ENCODE measurements at places on chromosomes 1 and 21.

GRCh38 chr21:36858320-36858957 is 108.0 kb downstream of the HLCS start:
- DNase-seq: no peak
- no peak overlapping the region for H3K4me3 ChIP-seq
- H3K27me3 ChIP-seq: no peaks in the 10 kb centered on the region
- H3K27ac ChIP-seq: no peak overlapping the region

DNA sequence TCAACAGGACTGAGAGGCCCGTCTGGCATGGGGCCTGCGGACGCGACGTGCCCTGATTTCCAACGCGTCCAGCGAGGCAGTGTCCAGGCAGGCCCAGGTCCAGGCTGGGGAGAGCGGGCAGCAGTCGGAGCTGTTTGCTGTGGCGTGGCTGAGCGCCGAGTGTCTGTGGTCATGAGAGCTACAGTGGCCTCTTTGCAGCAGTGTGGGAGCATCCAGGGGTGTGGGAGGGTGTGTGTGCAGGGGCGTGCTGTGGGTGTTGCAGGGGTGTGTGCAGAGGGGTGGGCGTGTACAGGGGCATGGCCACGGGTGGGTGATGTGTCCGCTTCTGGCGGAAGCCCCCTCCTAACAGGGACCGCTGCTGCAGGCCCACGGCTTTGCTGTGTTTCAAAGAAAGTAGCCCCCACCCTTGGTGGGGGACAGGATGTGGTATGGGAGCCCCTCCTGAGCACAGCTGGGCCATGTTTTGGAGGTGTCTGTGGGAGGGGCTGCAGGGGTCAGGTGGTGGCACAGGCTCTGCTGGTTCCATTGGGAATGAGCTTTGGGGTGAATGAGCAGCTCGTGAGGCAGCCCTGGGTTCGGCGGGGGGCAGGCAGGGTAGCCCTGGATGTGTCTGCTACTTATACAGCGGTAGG is 17.7 kb downstream of the PLCH2 start:
- peaks cover 11% of the 10 kb centered on the region for H3K4me1 ChIP-seq
- peaks cover 5% of the 10 kb centered on the region for H3K36me3 ChIP-seq
- H3K27ac ChIP-seq: no peak overlapping the region
- no peaks in the 10 kb centered on the region for H3K27me3 ChIP-seq
- no peak overlapping the region for H3K4me3 ChIP-seq

GRCh38 chr1:204659056-204659455 is 26.5 kb downstream of the LRRN2 start:
- no peak for DNase-seq
- H3K4me1 ChIP-seq: no peaks in the 10 kb centered on the region
- no peak overlapping the region for H3K27ac ChIP-seq
- no peaks in the 10 kb centered on the region for H3K36me3 ChIP-seq
- H3K4me3 ChIP-seq: no peak overlapping the region

GRCh38 chr21:14675774-14676530 is 129.8 kb upstream of the SAMSN1 start:
- H3K4me1 ChIP-seq: peaks cover 28% of the 10 kb centered on the region
- peak; percentile 68 for DNase-seq
- H3K27ac ChIP-seq: peak overlapping the region; percentile 68
- no peaks in the 10 kb centered on the region for H3K36me3 ChIP-seq
- H3K27me3 ChIP-seq: no peaks in the 10 kb centered on the region

DNA sequence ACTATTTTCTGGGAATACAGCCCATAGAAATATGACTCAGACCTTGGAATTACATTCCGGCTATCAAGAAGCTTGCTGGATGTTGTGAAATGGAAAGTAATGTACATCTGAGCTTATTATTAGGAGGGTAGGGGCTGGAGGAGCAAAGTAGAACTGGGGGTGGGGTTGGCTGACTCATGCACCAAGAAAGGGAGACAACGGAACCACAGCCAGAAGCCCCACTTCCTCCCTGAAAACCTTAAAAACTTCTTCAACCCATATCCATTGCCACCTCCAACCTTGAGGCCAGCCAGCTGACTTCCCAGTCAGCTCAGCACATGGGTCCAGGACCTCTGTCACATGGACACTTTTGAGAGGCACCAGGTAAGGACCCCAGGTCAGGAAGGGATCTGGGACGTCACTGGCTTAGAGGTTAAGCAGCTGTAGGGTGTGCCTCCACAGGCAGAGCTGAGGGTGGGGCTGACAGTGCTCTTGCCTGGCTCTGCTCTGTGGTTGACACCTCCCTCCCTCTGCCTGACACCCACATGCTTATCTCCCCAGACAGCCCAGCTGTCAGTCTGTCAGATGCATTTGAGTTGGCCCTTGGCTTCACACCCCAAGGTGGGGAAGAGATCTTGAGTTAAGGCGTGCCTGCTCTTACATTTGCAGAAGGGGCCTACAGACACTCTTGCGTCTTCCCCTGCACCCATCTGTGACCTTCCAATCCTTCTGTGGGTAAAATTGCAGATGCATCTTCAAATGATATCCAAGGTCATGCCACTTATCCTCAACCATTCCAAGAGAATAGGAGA is 5.7 kb upstream of the ZNF683 start:
- H3K27me3 ChIP-seq: no peaks in the 10 kb centered on the region
- peak overlapping the region; percentile 56 for H3K27ac ChIP-seq
- no peaks in the 10 kb centered on the region for H3K36me3 ChIP-seq

- H3K4me3 ChIP-seq: no peak overlapping the region
- H3K36me3 ChIP-seq: no peaks in the 10 kb centered on the region
- H3K27ac ChIP-seq: no peak overlapping the region
- H3K4me1 ChIP-seq: no peaks in the 10 kb centered on the region
- no peak for DNase-seq
Measured at GRCh38 chr1:152182944-152183361, 23.9 kb upstream of the RPTN start.

DNA sequence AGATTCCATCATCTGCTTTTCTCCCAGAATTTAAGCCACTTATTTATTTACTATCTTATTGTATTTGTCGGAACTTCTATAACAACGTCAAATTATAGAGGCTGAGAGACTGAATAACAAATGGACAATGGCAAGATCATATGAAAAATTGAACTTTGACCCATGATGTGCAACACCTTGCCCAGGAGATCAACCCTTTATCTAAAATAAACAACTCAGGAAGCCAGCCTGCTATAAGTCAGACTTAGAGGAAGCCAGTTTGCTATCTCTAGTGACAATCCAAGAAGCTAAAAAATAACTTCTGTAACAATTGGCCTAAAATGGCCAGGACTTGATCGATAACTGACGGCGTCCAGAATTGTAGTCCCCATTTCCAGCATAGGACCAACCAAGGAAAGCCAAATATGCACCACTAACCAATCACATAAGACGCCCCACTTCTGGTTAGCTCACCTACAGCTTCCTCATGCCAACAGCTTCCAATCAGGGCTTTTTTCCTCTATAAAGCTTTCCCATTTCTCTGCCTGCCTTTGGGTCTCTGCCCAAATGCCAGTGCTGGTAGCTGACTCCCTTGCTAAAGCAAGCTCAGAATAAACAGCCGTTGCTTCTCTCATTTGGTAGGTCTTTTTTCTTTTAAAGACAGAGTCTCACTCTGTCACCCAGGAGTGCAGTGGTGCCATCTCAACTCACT is 28.5 kb downstream of the ANP32E start:
- no peaks in the 10 kb centered on the region for H3K36me3 ChIP-seq
- no peak overlapping the region for H3K27ac ChIP-seq
- no peak for DNase-seq
- H3K4me1 ChIP-seq: no peaks in the 10 kb centered on the region
- no peaks in the 10 kb centered on the region for H3K27me3 ChIP-seq

DNA sequence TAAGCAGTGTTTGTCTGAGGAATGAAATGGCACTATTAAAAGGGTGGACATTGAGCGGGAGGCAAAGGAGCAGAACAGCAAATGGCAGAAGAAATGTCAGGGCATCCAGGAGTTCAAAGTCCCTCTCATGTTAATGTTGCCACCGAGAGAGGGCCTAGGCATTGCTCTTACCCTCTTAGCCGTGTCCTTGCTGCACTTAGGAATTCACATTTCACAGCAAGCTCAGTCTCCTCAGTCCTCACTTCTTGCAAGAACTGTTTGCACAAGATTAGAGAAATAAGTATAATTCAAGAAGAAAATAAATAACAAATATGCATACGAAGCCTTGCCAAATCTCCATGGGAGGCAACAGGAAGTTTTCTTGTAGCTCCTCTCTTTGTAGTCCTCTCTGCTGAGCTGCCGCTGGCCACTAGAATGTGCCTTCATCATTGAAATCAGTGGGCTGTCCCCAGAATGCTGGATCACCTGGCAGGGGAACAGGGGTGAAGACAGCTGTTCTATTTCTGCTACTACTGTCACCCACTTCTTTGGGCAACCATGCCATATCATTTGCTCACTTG is 205.8 kb downstream of the ZNF326 start:
- H3K4me3 ChIP-seq: no peak overlapping the region
- no peaks in the 10 kb centered on the region for H3K27me3 ChIP-seq
- H3K36me3 ChIP-seq: no peaks in the 10 kb centered on the region
- no peaks in the 10 kb centered on the region for H3K4me1 ChIP-seq
- no peak overlapping the region for H3K27ac ChIP-seq

DNA sequence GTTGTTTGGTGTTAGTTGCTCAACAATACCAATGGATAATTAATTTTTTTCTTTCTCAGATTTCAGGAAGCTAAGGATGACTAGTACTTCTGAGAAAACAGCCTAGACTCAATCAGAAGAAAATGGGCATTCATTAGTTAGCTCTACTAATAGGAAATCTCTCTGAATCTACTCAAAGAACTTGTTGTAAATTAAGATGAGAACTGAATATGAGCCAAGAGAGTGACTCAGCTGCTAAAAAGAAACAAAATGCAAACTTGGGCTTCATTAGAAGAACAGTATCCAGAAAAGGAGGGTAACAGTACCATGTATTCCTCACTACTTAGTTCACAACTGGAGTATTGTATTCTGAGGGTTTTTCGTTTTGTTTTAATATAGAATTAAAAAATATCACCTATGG is 12.5 kb downstream of the FOXJ3 start:
- H3K27me3 ChIP-seq: no peaks in the 10 kb centered on the region
- DNase-seq: no peak
- peaks cover 26% of the 10 kb centered on the region for H3K4me1 ChIP-seq
- no peaks in the 10 kb centered on the region for H3K36me3 ChIP-seq
- H3K4me3 ChIP-seq: no peak overlapping the region

DNA sequence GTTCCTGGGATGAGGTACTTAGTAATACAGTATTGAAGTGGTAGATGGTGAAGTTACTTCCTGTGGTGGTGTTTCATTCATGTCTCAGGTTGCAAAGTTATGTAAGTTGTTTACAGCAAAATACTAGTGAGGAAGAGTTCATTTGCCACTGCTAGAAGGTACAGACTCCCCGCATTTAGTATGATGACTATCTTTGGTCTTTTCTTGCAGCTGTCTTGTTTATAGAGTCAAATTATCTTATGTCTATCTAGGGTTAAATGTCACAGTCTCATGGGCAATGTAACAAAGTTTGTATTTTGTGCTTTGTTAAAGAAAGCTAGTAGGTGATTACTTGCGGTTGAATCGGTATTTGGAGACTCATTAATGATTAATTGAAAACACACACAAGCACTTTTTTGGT is 50.2 kb downstream of the LRRC8D start:
- H3K4me3 ChIP-seq: no peak overlapping the region
- no peak overlapping the region for H3K27ac ChIP-seq
- peaks cover 6% of the 10 kb centered on the region for H3K36me3 ChIP-seq
- H3K4me1 ChIP-seq: peaks cover 5% of the 10 kb centered on the region
- H3K27me3 ChIP-seq: no peaks in the 10 kb centered on the region

DNA sequence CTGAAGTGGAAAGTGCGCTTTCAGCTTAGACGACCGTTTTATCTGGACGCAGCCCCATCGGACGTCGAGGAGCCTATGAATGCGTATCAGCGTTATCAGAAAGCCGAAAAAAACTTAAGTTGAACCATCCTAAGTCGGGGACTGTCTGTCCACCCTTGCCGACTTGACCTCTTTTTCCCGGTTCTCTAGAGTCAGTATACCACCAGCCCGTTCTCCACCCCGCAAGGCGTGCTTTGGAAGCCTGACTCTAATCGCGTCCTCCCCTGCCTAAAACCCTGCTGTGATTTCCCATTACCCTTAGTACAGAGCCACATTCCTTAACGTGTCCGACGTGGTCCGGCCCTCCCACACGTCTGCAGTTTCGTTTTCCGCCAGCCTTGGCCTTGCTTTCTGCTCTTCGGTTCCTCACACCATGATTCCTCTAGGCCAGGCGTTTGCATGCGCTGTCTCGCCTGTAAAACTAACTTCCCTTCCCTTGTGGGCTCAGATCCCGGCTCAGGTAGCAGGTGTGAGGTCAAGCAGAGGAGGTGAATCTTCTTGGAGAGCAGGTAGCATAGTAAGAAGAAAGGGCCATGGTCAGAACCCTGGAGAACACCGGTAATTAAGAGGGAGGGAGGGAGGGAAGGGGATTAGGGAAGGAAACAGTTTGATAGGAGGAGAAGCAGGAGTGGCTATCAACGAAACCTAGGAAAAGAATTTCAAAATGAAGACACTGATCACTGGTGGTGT is 865 bp downstream of the ADPRS start:
- H3K4me3 ChIP-seq: peak overlapping the region; percentile 47
- H3K4me1 ChIP-seq: peaks cover 16% of the 10 kb centered on the region
- peaks cover 3% of the 10 kb centered on the region for H3K27me3 ChIP-seq
- DNase-seq: no peak

GRCh38 chr1:110495926-110496600 is 22.9 kb downstream of the KCNA10 start:
- no peaks in the 10 kb centered on the region for H3K4me1 ChIP-seq
- no peaks in the 10 kb centered on the region for H3K36me3 ChIP-seq
- no peak overlapping the region for H3K27ac ChIP-seq
- no peak overlapping the region for H3K4me3 ChIP-seq
- peak; percentile 73 for DNase-seq
- H3K27me3 ChIP-seq: no peaks in the 10 kb centered on the region

DNA sequence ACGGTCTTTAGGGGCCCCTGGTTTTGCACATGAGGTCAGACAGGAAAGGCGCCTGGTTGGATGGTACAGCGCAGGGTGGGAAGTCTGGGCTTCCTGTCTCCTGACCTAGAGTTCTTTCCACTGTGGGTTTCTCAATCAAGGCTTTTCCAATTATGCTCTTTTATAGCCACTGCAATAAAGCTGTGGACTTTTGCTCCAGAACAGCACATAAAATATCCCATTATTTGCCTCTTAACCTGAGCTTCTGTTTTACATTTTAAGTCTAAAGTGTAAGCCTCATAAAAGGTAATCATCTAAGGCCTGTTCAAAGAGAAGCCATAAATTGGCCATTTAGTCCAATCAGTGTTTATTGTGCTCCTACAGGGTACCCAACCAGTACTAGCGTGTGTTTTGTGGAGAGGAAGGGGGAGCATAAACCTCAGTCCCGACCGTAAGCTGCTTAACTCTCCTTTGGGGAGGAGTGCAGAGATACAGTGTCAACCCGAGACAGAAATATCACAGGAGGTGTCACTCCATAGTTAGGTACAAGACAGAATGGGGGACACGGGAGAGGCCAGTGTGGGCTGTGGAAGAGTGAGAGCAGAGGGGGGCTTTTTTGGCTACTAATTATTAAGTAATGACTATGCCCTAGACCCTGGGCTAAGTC is 270.0 kb downstream of the TRABD2B start:
- peaks cover 3% of the 10 kb centered on the region for H3K27me3 ChIP-seq
- H3K27ac ChIP-seq: no peak overlapping the region
- no peak overlapping the region for H3K4me3 ChIP-seq

- no peak overlapping the region for H3K4me3 ChIP-seq
- DNase-seq: no peak
- H3K4me1 ChIP-seq: no peaks in the 10 kb centered on the region
- H3K36me3 ChIP-seq: no peaks in the 10 kb centered on the region
- no peak overlapping the region for H3K27ac ChIP-seq
- H3K27me3 ChIP-seq: no peaks in the 10 kb centered on the region
Measured at GRCh38 chr21:42509244-42509643, 4.4 kb upstream of the SLC37A1 start.
